Heart right ventricle (tissue), 16 donors: ENCODE measurements at places on chromosomes 11 and 22.

DNA sequence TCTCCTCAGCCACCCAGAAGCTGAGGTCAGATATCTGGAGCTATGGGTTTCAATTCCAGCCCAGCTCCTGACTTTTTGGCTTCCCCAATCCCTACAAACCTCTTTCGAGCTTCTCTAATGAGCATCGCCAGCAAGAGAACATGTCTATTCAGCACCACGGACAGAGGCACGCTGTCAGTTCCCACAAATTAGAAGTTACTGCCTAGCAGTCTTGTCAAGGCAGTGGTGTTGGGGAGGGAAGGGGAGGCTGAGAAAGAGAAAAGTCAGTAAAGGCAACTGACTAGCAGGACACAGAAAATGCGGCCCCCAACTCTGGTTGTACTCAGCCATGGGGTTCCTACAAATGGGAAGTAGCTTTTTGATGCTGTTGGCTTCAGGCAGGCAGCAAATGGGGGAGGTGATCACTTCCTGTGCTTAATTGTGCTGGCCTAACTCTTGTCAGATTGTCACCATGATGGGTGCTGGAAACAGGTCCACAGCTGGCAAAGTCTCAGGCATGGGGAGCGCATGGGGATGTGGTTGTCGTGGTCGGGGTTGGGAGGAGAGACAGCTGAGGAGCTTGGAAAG, 205.9 kb downstream of the ST3GAL4 start:
- no peak overlapping the region for H3K4me3 ChIP-seq
- no peaks in the 10 kb centered on the region for H3K36me3 ChIP-seq
- peaks cover 13% of the 10 kb centered on the region for H3K27me3 ChIP-seq
- H3K4me1 ChIP-seq, result no peaks in the 10 kb centered on the region
- H3K27ac ChIP-seq, result no peak overlapping the region
- no peak for DNase-seq

- no peaks in the 10 kb centered on the region for H3K4me1 ChIP-seq
- no peaks in the 10 kb centered on the region for H3K36me3 ChIP-seq
- no peak for DNase-seq
- no peak overlapping the region for H3K4me3 ChIP-seq
- H3K27me3 ChIP-seq, result peaks cover 8% of the 10 kb centered on the region
- H3K27ac ChIP-seq, result no peak overlapping the region
These were observed 778.0 kb downstream of the BRD1 start for GRCh38 chr22:49049691-49050090.

GRCh38 chr11:45354976-45355705, 69.0 kb upstream of the SYT13 start:
- peaks cover 9% of the 10 kb centered on the region for H3K4me1 ChIP-seq
- no peaks in the 10 kb centered on the region for H3K27me3 ChIP-seq
- H3K27ac ChIP-seq, result peak overlapping the region; percentile 52
- peak overlapping the region; percentile 73 for H3K4me3 ChIP-seq
- no peaks in the 10 kb centered on the region for H3K36me3 ChIP-seq

DNA sequence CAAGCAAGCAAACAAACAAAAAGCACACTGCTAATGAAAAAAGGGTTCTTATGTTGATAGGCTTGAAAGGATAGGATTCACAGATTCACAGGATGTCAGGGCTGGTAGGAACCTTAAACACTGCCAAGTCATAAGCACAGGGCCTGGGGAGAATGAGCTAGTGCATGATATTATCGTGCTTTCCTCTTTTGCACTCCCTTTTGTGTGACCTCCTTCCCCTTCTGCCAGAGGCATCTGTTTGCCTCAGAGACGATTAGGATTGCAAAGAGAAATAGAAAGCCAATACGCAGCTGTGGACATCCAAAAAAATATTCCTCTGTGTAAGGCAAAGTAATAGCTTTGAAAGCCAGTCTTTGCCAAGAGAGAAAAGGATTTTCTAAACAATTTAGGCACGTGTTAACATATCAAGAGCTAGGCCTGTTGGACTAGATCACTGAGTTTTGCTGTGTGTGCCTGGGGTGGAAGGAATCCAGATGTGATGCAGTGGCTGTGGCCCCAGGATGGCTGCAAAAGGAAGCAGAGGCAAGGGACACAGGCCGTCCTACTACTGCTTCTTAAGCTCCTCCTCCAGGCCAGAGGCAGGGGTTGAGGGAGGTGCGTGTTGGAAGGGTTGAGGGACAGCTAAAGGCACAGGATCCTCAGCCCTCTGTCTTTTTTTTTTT, 30.6 kb downstream of the MCHR1 start:
- peak overlapping the region; percentile 60 for H3K27ac ChIP-seq
- H3K27me3 ChIP-seq, result no peaks in the 10 kb centered on the region
- H3K4me1 ChIP-seq, result peaks cover 33% of the 10 kb centered on the region
- no peak overlapping the region for H3K4me3 ChIP-seq
- peak; percentile 38 for DNase-seq

- peak; percentile 45 for DNase-seq
- H3K4me3 ChIP-seq, result peak overlapping the region; percentile 84
- H3K36me3 ChIP-seq, result no peaks in the 10 kb centered on the region
- no peaks in the 10 kb centered on the region for H3K27me3 ChIP-seq
These were observed 759 bp downstream of the CPT1A start for GRCh38 chr11:68840661-68841653.

DNA sequence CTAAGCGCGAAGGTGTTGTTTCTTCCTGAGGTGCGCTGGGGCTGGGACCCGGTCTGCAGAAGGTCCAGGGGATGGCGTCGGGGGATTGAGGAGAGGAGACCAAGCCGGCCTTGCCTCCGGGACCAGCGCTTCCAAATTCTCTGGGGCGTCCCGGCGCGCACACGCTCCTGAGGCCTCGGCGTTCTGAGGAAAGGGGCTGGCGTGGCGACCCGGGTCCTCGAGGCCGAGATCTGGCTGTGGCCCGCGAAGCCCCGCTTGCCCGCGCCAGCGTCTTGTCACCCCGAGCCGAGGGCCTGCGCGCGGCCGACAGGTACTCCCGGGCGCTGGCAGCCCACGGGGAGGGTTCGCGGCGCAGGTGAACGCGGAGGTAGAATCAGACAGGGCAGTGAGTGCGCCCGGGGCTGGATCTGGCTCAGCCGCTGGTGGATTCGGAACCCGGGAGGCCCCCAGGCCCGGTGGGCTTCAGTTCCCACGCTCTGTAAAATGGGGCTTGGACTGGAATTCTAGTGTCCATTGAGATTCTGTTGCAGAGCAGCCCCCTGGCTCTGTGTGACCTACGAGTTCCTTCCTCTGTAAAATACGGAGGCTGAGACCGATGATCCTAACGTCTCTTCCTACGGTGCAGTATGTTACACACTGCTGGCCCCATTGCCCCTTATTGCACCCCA, 14.7 kb downstream of the SSH3 start:
- no peaks in the 10 kb centered on the region for H3K36me3 ChIP-seq
- DNase-seq, result no peak
- H3K4me1 ChIP-seq, result peaks cover 20% of the 10 kb centered on the region
- H3K27ac ChIP-seq, result peak overlapping the region; percentile 95
- H3K4me3 ChIP-seq, result peak overlapping the region; percentile 77

DNA sequence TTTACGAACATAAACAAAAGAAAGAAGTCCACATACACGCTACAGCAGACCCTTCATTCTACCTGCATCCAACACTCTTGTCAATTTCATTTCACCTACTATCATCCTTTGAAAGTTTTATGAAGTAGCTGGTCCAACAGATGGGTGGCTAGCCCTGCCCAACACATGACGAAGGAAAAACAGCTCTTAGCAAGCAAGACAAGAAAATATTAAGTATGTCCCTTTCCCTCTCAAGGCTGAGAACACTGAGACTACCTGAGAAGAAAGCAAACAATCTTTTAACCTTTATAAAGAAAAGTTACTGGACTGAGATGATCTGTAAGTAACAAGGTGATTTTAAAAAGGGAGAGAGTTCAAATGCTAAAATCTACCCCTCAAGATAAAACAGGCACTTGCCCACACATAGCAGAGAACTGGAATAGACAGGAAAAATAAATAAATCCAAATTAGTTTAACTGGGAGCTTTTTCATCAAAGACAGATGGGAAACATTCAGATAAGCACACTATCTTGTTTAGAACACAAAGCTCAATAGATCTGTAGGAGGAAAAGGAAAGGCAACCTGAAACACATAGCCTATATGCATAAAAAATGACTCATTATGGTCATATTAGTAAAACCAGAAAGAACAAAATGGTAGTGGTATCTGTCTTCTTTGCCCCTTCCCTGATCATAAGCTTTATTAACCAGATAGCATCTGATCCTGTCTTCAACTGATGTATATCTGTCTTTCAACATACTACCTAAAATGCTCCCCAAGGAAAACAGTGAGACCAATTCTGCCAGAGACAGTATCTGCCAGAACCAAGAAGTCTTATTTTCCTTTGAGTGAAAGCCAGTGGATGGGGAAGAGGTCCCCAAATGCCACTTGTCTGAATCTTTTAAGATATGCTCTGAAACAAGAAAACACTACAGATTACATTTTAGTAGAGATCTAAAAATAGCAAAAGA, 104.3 kb downstream of the MRTFA start:
- peak overlapping the region; percentile 13 for H3K27ac ChIP-seq
- peak overlapping the region; percentile 40 for H3K4me3 ChIP-seq
- peaks cover 39% of the 10 kb centered on the region for H3K4me1 ChIP-seq
- no peaks in the 10 kb centered on the region for H3K27me3 ChIP-seq
- DNase-seq, result no peak

GRCh38 chr11:911031-911889, 650 bp upstream of the CHID1 start:
- H3K4me1 ChIP-seq, result peaks cover 14% of the 10 kb centered on the region
- H3K27ac ChIP-seq, result peak overlapping the region; percentile 91
- H3K27me3 ChIP-seq, result no peaks in the 10 kb centered on the region
- peak; percentile 58 for DNase-seq

DNA sequence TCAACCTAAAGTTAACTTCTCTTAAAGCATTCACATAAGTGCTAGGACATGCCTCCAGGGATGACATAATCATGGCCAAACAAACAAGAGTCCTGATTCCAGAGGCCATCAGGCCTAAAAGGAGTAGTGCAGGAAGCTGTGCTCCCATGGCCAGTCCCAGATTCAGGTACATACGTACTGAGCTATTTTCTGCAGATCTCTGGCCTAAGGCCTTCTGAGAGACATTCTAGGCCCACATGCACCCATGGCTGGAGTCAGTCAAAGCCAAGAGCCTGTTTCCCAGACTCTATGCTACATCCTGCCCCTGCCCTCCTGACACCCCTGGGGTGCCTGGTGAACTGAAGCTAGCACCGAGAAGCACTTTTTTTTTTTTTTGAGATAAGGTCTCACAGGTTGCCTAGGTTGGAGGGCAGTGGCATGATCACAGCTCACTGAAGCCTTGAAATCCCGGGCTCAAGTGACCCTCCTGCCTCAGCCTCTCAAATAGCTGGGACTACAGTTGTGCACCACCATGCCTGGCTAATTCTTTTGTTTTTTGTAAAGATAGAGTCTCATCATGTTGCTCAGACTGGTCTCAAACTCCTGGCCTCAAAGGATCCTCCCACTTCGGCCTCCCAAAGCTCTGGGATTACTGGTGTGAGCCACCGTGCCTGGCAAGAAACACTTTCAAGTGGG, 553 bp downstream of the CD3D start:
- H3K27ac ChIP-seq, result no peak overlapping the region
- no peak for DNase-seq
- H3K4me3 ChIP-seq, result no peak overlapping the region
- H3K36me3 ChIP-seq, result no peaks in the 10 kb centered on the region
- H3K27me3 ChIP-seq, result no peaks in the 10 kb centered on the region

- H3K36me3 ChIP-seq, result no peaks in the 10 kb centered on the region
- H3K27me3 ChIP-seq, result no peaks in the 10 kb centered on the region
- peak; percentile 61 for DNase-seq
- peak within 1 kb of the TSS; percentile 54 for H3K4me3 ChIP-seq
- H3K4me1 ChIP-seq, result peaks cover 48% of the 10 kb centered on the region
- peak within 1 kb of the TSS; percentile 74 for H3K27ac ChIP-seq
These were observed at the start of gene MMP11 for GRCh38 chr22:23772649-23773473. TSS of gene MMP11 (plus strand) at chr22:23772849. CDS start at chr22:23772871, 22 bp downstream.

DNA sequence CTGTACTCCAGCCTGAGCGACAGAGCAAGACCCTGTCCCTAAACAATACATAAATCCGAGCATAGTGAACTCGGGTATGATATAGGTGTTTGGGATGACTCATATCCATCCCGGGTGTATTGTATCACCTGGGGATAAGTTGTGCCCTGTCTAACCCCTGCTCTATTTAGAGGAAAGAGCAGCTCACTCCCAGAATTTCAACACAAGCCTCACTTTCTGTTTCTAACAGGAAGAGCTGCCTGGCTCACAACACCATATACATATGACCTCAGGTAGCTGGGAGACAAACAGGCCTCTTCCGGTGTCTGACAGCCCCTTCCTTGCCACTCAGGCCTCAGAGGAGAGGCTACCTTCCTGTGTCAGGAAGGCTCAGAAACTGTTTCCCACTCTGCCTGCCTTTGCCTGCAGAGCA, 9.9 kb upstream of the MICALL1 start:
- H3K4me1 ChIP-seq, result peaks cover 32% of the 10 kb centered on the region
- H3K27me3 ChIP-seq, result no peaks in the 10 kb centered on the region
- H3K4me3 ChIP-seq, result no peak overlapping the region
- H3K27ac ChIP-seq, result peak overlapping the region; percentile 17

DNA sequence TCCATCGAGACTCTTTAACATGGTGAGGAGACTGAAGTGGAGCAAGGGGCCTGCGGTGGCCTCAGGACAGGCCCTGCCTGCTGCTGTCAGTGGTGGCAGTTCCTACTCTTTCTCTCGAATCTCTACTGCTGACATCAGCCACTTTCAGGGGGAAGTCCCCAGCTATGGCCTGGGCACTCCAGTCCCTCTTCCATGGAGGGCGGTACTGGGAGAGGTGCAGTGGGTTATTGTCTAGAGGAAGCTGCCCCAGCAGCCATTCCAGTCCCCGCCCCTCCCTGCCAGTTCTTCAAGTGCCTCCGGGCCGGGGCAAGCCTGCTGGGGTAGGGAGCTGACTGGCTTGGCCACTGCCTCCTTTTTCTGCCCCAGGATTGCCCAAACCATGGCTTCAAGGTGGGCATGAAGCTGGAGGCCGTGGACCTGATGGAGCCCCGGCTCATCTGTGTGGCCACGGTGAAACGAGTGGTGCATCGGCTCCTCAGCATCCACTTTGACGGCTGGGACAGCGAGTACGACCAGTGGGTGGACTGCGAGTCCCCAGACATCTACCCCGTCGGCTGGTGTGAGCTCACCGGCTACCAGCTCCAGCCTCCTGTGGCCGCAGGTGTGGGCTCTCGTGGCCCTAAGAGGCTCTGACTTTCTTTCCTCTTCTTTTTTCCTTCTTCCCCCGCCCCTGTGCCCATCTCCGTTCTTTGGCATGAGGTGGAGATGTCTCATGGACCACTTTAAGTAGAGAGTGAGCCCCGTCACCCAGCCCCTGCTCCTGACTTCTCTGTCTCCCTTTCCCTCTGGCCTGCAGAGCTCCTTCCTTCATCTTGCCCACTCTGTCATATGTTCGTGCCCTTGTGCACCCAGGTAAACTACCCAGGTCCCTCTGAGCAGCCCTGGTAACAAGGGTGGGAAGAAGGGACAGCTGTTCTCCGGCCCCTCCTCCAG, 13.7 kb downstream of the CHADL start:
- no peaks in the 10 kb centered on the region for H3K27me3 ChIP-seq
- no peak overlapping the region for H3K4me3 ChIP-seq
- peaks cover 27% of the 10 kb centered on the region for H3K4me1 ChIP-seq
- H3K27ac ChIP-seq, result peak overlapping the region; percentile 60
